ELR (cell line): ENCODE measurements at places on chromosomes 2 and 18.

DNA sequence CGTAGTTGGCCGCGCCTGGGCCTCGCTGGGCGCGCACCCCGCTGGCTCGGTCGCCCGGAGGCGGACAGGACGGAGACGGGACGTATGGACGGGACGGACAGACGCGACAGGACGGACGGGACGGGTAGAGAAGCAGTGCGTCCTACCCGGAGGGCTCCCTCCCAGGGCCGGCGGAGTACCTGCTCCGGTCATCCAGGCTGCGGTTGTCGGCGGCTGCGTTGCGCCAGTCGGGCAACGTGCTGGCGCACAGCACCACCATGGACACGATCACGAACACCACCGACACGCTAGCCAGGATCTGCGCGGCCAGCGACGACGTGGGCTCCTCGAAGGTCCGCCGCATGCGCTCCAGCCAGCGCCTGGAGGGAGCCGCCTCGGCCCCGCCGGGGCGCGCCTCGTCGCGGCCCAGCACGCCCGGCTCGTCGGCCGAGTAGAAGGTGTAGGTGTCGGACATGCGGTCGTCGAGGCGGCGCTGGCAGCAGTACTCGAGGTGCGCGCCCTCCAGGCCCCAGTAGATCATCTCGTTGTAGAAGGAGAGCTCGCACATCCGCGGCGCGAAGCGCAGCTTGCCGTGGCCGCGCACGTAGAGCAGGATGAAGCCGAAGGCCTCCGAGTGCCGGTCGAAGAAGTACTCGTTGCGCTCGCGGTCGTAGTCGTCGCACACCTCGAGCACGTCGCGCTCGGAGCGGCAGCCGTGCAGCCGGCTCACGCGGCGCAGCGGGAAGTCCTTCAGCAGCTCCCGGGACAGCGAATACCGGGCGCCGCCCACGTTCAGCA is 903 bp downstream of the KCNG3 start:
- no peak for DNase-seq

DNA sequence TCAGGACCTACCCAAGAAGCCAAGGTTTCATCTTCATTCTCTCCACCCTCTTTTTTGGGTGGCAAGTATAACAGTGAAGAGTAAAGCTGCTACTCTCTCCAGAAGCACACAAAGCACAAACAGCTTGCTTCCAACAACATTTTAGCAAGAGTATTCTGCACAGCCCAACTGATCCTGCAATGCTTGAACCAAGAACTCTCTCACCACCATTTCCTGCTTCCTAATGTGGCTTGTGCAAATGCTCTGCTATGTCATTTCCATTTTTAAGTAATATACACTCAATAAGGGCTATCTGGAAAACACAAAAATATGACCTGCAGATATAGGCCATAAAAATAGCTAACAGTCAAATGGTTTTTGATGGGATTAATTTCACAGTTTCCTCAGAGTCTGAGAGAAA is 24.1 kb upstream of the IHH start:
- DNase-seq = no peak

- no peak for DNase-seq
Measured at GRCh38 chr2:242017086-242017485, 147.6 kb downstream of the RTP5 start.

DNA sequence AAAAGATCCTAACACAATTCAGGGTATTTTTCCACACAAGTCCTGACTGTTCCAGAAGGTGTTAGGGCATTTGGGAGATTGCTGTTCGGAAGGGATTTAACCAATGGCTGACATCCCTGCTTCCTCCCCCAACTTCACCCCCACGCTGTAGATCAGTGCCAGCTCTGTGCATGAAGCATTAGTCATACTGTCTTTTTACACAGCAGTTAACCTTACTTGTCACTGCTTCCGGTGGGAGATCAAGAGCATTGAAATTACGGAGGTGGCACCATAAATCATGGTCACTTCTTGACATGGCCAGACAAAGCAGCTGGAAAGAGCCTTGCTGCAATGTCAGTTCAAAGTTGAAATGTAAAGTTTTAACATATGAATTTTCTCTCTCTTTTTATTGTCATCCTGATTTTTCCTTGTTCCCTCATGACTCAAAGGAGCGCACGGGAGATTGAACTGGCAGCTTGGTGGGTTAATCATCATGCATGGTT is 70.2 kb downstream of the HRH4 start:
- peak; percentile 54 for DNase-seq

- no peak for DNase-seq
Measured at GRCh38 chr2:102484310-102485061, 11.5 kb downstream of the SLC9A4 start.

DNA sequence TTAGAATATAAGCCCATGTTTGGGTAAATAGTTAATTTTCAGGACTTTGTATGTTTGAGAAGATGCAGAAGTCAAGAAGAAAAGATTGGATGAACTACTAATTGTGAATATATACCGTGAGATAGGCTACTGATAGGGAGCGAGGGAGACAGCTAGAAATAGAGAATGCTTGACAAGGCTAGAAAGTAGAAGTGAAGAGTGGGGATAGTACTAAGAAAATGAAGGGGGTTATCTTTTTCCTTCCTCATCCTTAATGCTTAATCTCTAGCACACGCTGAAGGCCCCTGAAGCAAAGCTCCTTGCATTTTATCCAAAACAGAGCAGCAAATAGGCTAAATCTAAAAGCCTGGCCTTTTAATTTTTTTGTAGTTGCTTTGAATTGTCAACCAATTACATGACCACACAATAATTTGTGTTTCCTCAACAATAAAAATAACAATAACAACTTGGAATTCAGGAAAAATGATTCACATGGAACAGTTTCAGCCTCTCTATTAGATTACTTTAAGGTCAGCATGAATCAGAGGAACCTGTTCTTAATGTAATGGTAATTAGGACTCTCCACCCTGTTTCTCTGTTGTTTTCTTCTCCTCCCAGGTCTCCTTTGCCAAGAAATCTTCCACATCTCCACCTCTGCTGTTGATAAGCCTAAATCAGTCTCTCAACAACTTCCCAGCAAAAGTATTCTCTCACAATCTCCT is 1071.3 kb upstream of the ZEB2 start:
- peak; percentile 37 for DNase-seq

DNA sequence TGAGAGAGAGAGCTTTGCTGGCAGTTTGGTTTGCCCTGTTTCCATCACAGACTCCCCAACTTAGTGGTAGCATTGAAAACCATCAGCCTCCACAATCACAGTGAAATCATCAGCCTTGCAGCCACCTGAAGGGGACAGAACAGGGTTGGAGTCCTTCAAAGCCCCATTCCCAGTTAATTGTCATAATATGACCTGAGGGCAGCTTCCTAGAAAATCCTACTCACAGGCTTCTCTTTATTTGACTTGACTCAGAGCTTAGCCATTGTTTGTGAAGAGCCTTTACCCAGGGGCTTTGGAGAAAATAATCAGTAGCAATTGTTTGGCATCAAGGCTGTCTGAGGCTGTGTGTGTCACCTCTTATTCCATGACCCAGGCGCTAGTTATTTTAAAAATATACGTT is 308.7 kb downstream of the CBLN2 start:
- no peak for DNase-seq

DNA sequence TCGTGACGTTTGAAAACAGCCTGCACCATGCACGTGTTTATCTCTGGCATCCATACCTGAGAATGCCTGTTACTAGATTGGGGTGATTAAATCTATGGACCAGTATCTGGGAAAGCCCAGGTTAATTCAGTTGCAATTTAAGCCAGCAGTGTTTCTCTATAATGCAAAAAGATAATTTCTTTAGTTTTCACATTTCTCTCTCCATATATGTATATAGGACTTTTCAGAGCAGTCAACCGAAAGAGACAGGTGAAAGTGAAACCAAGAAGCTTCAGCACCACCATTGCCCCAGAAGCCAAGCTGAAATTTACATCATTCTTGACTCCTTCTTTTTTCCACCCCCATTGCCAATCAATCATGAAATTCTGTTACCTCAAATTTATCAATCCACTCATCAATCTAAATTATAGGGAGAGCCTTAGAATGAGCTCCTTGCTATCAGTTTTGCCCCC is 2.7 kb upstream of the LRP2 start:
- no peak for DNase-seq

GRCh38 chr18:74652392-74652988 is 54.8 kb downstream of the ZNF407 start:
- DNase-seq = peak; percentile 69

DNA sequence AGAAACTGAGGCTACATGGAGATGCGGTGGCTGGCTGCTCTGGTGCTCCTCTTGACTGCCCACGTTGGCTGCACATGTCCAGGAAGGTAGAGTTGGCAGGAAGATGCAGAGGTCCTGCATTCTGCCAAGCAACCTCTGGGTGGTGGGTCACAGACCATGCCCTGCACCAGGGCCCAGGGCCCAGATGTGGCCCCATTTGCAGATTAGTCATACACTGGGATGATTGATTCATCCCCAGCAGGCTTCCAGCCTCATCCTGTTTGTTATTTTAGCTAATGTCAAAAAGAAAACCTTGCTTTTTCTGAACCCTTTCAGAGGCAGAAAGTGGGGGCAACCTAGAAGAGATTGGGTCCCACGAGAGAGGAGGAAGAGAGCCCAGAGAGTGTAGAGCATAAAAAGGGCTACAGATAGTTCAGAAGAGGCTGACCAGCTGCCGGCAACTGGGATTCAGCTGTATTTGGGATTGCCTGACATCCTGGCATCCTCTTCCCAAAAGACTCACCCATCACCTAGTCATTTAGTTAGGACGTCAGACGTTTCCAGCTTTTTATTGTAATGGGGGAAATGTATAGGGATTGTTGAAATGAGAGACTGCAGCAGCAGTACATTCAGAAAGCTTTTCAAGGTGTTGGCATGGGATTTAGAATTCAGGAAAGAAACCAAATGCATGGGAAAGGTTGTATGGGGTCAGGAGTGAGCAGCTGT is 101.9 kb downstream of the CTIF start:
- peak; percentile 67 for DNase-seq

DNA sequence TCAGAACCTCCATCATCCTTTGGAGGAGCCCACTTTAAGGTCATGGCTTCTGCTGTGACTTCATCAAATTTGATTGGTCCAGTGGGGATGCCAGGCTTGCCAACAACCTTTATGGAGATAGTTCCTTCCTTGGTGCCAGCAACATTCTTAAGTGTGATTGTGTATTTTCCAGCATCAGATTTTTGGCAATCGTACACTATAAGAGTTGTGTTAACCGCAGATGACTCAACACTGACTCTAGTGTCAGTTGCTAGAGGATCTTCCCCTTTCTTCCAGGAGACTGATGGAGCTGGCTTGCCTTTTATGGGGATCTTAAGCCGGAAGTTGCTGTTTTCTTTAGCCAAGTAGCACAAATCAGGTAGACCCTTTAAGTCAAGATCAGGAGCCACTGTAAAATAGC is 98.7 kb downstream of the PLEKHA3 start:
- peak; percentile 66 for DNase-seq

DNA sequence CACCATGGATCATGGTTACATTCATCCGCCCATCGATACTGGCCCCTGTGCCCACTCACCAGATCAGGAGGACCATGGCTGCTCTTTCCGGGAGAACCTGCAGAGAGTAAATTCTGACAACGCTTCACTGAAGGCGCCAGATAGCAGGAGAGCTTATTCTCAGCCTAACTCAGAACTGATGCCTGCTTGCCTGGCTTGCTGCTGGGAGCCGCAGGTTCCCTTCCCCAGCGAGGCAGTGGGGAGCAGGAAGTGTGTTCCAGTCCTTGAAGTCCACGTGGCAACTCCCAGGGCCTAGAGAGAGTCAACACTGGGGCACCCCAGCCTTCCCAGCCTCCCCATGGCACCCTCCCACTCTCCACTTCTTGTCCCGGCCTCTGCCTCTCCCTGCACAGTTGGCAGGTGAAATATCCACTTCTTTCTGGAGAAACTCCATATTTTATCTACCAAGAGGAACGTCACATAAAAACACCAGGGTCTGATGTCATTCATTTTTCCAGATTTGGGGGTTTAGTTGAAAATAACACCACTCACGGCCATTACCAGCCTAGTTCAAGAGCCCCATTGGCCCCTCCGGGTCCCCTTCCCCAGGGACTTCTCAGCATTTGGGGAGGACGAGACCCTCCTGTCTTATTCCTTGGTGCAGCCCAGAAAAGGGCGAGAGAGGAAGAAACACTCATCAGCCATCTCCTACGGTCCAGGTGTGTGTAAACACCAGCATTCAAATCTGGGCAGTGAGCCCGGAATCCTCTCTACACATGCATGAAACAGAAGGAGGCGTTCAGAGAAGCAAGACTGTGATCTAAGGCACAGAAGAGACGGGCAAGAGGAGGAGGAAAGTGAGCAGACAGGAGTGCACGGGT is 3.5 kb upstream of the TUBB6 start:
- DNase-seq = no peak

DNA sequence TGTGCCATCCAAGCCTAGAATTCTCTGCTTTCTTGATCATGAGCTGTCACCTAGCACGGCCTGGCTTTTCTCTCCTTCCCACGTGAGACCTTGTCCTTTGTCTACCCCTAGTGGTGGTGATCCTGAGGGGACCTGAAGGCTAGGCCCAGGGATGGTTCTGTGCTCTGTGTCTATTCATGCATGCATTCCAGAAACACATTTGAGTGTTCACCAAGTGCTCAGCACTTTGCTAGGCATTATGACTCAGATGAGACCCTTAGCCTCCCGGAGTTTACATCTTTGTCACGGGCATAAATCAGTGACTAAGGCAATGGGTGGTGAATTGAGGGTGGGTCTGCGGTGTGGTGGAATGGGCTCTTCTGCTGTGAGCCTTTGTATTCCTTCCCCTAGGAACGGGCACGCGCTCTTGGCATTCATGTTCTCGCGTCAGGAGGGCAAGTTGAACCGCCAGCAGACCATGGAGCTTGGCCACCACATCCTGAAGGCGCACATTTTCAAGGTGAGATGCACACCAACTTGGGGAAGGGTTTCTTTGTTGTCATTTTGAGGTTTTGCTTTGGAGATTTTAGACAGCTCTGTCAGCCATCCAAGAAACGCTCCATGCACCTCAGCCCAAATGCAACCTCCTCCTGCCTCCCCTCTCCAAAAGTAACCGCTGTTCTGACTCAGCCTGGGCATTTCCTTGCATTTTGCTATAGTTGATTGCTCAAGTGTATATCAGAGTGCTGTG is 100.9 kb downstream of the WDSUB1 start:
- DNase-seq = peak; percentile 59

DNA sequence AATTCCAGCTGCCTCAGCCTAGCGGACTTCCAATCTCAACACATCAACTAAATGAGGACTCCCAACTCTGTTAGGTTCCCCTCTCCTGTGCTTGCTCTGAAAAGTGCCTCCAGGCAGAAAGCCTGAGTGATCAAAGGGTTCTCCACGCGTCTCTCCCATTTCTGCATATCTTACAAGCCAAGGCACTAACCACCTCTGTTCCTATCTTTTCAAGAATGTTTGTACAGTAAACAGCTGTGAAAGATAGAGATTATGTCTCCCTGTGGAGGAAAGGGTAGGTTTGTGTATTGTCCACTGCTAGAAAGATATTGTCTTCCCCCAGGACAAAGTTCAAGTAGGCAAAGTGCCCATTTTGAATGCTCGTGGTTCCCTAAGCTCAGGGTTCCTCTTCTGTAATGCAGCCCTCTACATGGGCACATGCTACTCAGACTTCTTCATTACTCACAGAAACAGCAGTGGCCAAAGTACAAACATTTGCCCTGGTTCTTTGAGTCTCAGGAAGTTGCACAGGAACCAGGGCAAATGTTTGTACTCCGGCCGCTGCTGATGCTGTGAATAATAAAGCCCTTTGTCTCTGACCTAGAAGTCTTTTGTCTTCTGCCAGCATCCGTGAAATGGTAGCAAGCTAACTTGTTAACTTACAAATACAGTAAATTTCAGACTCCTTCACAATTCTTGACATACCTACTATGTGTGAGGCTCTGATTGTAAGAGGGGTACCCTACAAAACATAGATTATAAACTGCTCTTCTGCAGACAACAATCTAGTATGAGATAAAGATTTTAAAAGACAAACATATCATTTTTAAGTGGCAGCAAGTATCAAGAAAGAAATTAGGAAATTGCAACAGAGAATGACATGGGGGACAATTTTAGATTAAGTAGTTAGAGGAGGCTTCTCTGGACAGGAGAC is 44.5 kb downstream of the PKDCC start:
- DNase-seq = no peak
